Uterus (tissue), 4 donors: ENCODE measurements at places on chromosomes 4 and X. TPM values are rescaled to one million over a fixed set of nuclear protein-coding genes. Genes with fewer than 3 reads are reported as not detected.

DNA sequence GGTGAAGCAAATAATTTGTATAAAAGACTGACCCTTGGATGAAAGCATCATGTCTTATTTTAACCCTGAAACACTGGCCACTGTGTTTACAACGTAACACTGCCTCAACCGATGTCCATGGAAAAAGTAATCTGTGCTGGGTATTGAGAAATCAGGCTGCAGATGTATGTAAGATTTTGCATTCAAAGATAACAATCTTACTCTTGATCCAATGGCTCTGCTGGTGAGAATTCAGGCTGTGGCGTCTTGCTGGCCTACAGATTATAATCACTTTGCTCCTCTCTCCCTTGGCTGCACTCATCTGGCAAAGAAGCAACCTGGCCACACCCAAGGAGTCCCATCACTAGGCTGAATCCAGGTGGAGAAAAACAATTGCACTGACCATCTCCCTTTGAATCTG, 7.5 kb downstream of the ADGRA3 start:
- no peak for DNase-seq

- DNase-seq: no peak
Measured at GRCh38 chr4:40065010-40065409, 8.4 kb downstream of the N4BP2 start.

BRS3 gene
- not detected for total RNA-seq

OTUD6A gene
- not detected for total RNA-seq

DNA sequence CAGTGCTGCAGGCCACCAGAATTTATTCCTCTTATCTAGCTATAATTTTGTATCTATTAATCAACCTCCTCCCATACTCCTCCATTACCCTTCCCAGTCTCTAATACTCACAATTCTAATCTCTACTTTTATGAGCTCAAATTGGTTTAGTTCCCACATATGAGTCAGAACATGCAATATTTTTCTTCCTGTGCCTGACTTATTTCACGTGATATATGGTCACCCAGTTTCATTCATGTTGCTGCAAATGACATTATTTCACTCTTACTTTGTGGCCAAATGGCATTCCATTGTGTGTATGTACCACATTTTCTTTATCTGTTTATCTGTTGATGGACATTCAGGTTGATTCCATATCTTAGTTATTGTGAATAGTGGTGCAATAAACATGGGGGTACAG, 483.5 kb downstream of the ACTRT1 start:
- no peak for DNase-seq

DNA sequence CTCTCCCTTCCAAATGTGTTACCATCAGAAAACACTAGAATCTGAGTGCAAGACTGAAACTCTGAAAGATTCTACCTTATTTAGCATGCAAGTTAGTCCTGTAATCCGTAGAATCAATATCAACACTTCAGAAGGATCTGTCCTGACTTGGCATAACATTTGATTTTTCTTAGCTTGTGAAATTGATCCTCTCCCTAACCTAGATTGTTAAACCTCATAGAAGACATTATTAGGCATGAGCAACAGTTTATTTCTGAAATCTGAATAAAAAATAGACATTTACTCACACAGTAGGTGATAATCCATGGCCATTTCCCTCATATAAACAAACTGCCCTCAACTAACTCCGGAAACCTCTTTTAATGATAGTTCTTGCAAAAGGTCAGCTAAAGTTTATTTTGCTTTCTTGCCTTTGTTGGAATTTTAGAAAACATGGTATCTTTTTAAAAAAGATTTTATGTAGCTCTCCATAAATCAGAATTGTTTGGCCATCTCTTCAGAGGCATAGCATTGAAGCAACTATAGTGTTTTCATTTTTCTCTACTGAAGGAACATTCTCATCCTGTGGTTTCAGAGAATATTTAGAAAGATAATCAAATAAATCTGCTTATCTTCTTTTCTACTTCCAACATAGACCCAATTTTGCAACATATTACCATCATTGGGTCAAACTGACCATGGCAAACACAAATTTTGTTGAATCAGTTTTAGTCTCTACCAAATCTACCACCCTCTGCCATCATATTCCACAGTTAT, 38.5 kb upstream of the PDLIM5 start:
- no peak for DNase-seq

DNA sequence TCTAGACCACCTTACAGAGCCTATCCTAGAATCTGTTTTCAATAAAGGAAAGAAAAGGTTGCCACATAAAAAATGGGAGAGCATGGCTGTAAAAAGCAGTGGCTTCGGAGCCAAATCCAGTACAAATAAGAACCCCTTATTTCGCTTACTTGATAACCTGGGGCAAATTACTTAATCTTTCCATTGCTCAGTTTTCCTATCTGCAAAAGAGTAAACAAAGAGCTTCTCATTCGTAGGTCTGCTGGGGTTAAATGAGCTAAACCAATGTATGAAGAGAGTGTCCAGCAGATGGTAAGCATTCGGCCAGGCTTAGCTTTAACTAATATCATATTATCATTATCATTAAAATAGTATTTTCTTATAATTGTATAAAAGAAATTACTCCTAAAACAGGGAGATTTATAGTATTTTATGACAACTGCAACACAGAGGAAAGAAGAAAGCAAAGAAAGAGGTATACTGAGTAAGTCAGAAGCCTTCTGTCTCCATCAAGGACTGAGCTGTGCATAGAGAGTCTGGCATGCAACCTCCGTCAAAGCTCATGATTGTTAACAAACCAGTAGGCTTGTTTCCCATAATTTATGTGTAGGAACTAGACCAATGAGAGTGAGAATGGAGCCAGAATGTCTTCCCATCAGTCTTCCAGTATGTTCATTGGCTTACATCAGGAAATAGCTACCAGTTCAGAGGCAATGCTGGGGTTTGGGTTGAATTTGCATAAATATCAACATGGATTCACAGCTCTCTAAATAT, 364.9 kb downstream of the UNC5C start:
- DNase-seq: no peak

GRCh38 chrX:25012793-25013631, 2.8 kb downstream of the ARX start:
- no peak for DNase-seq

GRCh38 chr4:188779581-188779980, 640.3 kb downstream of the TRIML1 start:
- no peak for DNase-seq

GPRIN3 gene
- 1.2 TPM for total RNA-seq

- no peak for DNase-seq
Measured at GRCh38 chr4:76657443-76657842, 222.4 kb downstream of the SHROOM3 start.

DNA sequence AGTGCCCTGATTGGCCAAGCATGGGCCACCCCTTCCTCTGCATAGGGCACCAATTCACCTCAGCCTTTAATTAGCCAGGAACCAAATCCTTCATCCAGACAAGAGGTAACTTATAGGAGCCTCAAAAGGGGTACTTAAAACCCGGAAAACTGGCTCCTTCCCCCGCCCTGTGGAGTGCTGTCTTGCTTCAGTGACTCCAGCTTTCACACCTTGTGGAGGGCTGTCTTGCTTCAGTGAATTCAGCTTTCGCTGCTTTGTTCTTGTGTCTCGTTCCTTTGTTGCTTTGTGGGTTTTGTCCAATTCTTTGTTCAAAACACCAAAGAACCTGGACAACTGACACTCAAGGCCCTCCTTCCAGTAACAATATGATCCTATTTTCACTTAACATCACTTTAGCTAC, 82.2 kb upstream of the FRG1 start:
- no peak for DNase-seq

CXCL1 gene
- 2.6 TPM for total RNA-seq

GRCh38 chr4:151184523-151185458, 85.4 kb downstream of the RPS3A start:
- DNase-seq: no peak

GRCh38 chr4:185797018-185797417, 15.0 kb downstream of the SORBS2 start:
- DNase-seq: no peak

DNA sequence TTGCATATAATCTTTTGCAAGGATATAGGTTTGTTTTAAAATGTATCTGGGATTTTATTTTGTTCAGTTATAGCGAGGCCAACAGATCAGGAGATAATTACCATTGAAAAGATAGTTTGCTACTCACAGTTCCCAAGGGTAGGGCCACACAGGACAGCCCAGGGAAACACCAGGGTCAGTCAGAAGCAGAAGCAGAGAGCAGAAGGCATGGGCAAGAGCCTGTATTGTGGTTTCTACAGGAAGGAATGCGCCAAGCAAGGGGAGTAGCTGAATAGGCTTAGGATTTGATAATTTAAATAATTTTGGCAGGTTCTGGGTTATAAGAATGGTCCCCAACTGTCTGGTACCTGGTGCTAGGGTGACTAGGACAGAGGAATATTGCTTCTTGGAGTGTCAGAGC, 61.6 kb downstream of the SYNPO2 start:
- DNase-seq: no peak

DNA sequence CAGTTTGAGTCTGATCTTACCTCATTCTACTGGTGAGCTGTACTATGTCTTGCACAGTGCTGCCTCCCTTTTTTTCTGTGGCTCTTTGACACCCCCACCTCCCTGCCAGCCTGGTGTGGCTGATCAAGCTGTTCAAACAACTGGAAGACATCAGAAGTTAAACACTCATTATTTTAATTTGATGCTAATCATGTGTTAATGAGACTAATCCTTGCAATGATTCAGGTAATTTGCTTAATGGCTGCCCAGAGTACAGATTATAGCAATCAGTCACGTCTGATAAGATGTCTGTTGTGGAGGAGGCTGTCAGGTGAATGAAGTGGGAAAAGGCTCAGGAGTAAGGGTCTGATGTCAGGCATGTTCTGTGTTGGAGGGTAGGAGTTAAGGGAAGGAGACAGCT, 87.4 kb upstream of the GK2 start:
- DNase-seq: no peak

PDZD4 gene
- total RNA-seq: 21.3 TPM

GRCh38 chr4:80340036-80340435, 4.5 kb downstream of the CFAP299 start:
- DNase-seq: no peak

DNA sequence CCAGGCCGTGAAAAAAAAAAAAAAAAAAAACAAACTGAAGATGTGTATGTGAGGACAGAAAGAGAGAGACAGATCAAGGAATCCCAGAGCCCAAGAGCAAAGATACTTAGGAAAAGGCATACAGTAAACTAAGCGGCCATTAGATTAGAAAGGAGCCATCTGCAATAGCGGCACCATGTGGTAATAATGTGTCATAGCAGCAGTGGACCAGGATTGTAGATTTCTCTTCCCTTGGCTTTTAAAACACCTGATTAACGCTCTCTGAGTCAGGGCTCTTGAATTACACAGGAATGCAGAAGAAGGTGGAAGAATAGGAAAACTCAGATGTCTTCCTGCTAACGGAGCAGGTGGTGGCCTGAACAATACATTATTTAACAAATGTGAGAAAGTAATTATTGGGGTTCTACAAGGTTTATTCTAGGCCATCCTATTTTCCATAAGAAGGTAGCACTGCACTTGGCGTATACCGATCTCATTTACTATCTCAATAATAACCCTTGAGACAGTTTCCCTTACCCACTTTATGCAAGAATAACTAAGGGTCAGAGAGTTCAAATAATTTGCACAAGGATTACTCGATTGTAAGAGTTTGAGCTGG, 182.7 kb downstream of the KCNIP4 start:
- no peak for DNase-seq

- DNase-seq: no peak
Measured at GRCh38 chr4:22650771-22651170, 42.0 kb upstream of the GBA3 start.

PNMA6F gene
- not detected for total RNA-seq

- no peak for DNase-seq
Measured at GRCh38 chr4:129223945-129224344, 128.0 kb downstream of the C4orf33 start.

DNA sequence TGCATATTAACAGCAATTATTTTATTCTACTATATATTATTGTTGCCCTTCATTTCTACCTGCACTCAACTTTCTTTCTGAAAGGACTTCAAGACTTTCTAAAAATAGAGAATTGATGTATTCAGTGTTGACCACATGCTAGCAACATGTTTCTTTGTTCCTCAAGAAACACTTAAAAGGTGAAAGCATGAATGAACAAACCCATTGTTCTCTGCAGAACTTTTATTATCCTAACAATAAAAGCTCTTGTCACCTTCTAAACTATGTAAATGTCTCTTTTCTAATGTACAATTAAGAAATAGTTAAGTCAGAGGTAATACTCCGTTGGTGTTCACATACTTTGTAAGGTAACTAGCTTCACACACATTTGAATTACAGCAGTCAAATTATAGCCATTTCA, 638.7 kb downstream of the FSTL5 start:
- DNase-seq: no peak

- DNase-seq: no peak
Measured at GRCh38 chr4:153273751-153274150, 69.5 kb downstream of the TRIM2 start.

STARD8 gene
- 21.3 TPM for total RNA-seq

DNA sequence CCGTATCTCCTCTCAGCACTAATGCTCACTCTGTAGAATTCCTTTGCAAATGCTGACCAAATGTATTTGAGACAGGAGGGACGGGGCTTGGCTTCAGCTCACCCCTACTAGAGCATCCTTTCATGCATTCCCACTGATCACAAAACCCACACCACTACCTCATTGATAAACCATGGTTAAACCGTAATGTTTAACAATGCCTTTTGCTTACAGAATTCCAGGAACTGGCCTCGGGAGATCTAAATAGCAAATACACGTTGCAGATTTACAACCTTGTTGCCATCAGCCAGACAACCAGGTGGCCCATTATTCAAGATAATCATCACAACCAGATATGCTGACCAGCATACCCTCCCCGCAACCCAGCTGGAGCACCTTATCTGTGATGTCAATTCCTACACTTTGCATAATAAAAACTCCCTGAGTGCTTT, 391.9 kb downstream of the KCTD8 start:
- no peak for DNase-seq

GRCh38 chrX:46637938-46638337, 64.4 kb downstream of the CHST7 start:
- no peak for DNase-seq
